Activated naive CD8-positive, alpha-beta T cell treated with anti-CD3 and anti-CD28 coated beads, Interleukin-2, amount 10 ng/mL, durations not matched to agents 7 days and 5 days (primary cell): ENCODE measurements at places on chromosomes 4 and X.
A peak's percentile ranks its signal among the peaks of the same experiment; 100 is the strongest.

DNA sequence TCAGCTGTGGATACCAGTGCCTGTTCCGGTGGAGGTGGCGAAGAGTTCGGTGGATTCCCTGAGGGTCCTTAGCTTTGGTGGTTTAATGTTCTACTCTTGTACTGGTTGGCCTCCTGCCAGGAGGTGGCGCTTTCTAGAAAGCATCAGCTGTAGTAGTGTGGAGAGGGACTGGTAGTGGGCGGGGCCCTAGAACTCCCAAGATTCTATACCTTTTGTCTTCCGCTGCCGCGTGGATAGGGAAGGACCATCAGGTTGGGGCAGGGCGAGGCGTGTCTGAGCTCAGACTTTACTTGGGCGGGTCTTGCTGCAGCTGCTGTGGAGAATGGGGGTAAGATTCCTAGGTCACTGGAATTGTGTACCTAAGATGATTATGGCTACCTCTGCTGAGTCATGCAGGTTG lies 390.3 kb downstream of the FAM47A start:
- DNase-seq: no peak
- H3K27me3 ChIP-seq: no peaks in the 10 kb centered on the region
- H3K4me3 ChIP-seq: no peak overlapping the region
- H3K4me1 ChIP-seq: no peaks in the 10 kb centered on the region
- H3K27ac ChIP-seq: no peak overlapping the region

DNA sequence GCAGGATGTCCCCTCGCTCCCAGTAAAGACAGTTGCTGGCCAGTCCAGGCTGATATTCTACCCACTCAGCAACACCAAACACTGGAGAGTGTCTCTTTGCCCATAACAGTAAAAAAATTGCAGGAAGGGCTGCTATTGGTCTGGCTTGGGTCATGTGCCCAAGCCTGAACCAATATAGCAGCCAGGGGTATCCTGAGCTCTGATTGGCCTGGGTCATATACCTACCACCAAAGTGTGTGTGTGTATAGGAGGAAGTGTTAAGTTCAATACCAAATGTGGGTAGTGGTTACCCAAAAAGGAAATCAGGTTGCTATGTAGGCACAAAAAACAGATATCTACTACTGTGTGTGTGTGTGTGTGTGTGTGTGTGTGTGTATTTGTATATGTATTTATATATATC lies 373.2 kb downstream of the BCOR start:
- H3K36me3 ChIP-seq: peaks cover 2% of the 10 kb centered on the region
- H3K4me3 ChIP-seq: no peak overlapping the region
- peaks cover 14% of the 10 kb centered on the region for H3K27me3 ChIP-seq
- no peak overlapping the region for H3K27ac ChIP-seq
- H3K4me1 ChIP-seq: peaks cover 5% of the 10 kb centered on the region
- DNase-seq: no peak

DNA sequence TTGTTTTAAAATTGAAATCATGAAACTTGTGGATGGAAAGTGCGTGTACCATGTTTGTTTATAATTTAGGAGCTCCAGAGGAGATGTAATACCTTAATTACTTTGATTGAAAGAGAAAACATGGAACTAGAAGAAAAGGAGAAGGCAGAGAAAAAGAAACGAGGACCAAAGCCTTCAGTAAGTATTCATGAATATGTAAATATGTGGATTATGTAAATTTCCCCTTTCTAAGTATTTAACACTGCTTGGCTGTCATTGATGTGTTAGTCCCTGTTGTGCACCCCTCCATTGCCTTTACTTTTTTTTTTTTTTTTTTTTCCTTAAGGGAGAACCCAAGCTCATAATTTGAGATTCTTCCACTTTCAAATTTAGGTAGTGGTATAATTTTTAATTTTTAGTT lies 36.4 kb downstream of the SMARCA5 start:
- no peaks in the 10 kb centered on the region for H3K27me3 ChIP-seq
- H3K36me3 ChIP-seq: peaks cover 36% of the 10 kb centered on the region
- no peak for DNase-seq

DNA sequence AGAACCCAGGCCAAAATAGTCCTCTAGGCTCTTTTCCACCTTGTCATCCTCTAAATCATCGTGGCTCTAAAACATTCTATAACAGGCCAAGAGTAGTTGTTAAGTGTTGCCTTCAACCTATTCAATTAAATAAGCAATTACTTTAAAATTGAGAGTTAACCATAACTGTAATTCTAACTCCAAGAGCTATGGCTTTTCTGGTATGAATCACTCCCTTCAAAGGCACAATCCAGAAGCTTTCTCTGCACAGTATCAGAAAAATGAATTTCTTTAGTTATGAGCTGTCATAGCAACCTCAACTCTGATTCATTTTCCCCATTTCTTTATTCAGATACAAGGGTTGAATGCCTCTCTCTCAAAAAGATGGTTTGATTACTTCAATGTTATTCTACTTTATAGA lies 21.7 kb downstream of the INPP4B start:
- H3K4me1 ChIP-seq: peaks cover 3% of the 10 kb centered on the region
- DNase-seq: no peak
- H3K27ac ChIP-seq: no peak overlapping the region
- no peak overlapping the region for H3K4me3 ChIP-seq
- peaks cover 2% of the 10 kb centered on the region for H3K36me3 ChIP-seq
- H3K27me3 ChIP-seq: peaks cover 2% of the 10 kb centered on the region

- DNase-seq: no peak
- H3K4me3 ChIP-seq: peak overlapping the region; percentile 97
- H3K27me3 ChIP-seq: no peaks in the 10 kb centered on the region
- peaks cover 25% of the 10 kb centered on the region for H3K4me1 ChIP-seq
- peak overlapping the region; percentile 98 for H3K27ac ChIP-seq
- H3K36me3 ChIP-seq: peaks cover 6% of the 10 kb centered on the region
Measured at GRCh38 chr4:87005690-87006425, 71.0 kb downstream of the AFF1 start.

- no peaks in the 10 kb centered on the region for H3K36me3 ChIP-seq
- H3K4me1 ChIP-seq: peaks cover 2% of the 10 kb centered on the region
- no peak overlapping the region for H3K27ac ChIP-seq
Measured at GRCh38 chr4:165522050-165522449, 143.2 kb downstream of the CPE start.

DNA sequence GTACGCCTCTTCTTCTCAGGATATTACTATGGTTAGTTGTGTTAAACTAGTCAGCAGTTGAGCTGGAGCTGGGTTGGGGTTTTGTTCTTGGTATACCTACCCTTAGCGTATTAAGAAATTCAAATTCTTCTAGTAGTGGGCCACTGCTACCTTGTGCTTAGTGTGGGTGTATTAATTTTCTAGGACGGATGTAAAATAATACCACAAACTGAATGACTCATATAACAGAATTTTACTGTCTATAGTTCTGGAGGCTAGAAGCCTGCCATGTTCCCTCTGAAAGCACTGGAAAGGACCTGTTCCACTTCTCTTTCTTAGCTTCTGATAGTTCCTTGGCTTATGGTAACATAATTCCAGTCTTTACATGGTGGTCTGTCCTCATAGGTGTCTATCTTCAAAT lies 1274.7 kb downstream of the ADGRL3 start:
- H3K27me3 ChIP-seq: peaks cover 2% of the 10 kb centered on the region
- DNase-seq: no peak
- H3K4me1 ChIP-seq: no peaks in the 10 kb centered on the region
- H3K4me3 ChIP-seq: no peak overlapping the region
- H3K27ac ChIP-seq: no peak overlapping the region
- no peaks in the 10 kb centered on the region for H3K36me3 ChIP-seq

DNA sequence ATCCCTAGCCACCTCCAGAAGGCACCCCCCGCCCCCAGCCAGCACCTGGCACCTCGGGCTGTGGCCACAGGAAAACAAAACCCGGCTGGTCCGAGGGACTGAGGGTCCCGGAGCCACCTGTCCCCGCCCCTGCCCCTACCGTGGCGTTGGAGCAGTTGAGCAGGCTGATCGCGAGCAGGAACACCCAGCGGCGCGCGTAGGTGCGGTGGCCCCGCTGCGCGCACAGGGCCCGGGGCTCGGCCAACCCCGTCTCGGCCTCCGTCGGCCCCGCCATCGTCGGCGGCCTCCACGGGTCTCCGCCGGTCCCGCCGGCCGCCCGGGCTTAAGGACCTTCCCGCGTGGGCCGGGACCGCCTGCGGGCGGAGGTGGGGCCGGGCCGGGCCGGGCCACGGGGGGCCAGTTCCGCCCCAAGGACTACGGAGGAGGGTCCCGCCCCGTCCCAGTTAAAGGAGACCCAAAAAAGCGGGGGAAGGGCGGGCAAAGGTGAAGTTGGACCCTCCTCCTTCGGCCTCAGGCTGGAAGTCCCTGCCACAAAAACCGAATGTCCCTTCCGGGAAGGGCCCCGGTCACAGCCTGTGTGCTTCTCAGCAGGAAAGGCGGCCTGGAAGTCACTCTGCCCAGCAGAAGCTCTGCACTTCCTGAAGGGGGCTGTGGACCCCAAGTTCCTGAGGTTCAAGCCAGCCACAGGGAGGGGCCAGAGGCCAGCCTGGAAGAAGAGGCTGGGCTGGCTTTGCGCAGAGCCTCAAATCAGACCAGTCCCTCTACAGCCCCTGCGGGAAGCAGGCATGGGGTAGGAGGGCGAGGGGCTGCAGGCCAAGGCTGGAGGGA lies at the start of gene SLC49A3:
Gene SLC49A3 (minus strand): TSS at position 298 of the 828 bp plus-strand sequence. CDS start 24 bp downstream, at position 274.
- peak; percentile 50 for DNase-seq
- H3K27ac ChIP-seq: no peak within 1 kb of the TSS
- peaks cover 4% of the 10 kb centered on the region for H3K27me3 ChIP-seq
- H3K4me3 ChIP-seq: peak within 1 kb of the TSS; percentile 35
- H3K36me3 ChIP-seq: no peaks in the 10 kb centered on the region

DNA sequence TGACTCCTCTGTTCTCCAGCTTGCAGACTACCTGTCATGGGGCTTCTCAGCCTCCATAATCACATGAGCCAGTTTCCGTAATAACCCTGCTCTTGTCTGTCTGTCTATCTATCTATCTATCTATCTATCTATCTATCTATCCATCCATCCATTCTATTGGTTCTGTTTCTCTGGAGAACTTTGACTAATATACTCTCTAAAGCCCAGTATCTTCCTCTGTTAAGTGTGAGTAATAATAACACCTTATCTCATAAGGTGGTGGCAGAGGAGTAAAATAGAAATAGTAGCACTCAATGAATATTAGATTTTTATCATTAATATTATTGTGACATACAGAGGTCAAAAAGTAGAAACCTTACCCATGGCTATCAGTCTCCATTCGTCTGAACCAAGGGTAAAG lies 177.9 kb upstream of the PGRMC2 start:
- no peaks in the 10 kb centered on the region for H3K4me1 ChIP-seq
- no peaks in the 10 kb centered on the region for H3K36me3 ChIP-seq
- H3K27ac ChIP-seq: no peak overlapping the region

GRCh38 chr4:87375719-87376291 lies 15.2 kb downstream of the HSD17B11 start:
- no peak for DNase-seq
- peaks cover 9% of the 10 kb centered on the region for H3K36me3 ChIP-seq
- H3K4me1 ChIP-seq: peaks cover 2% of the 10 kb centered on the region
- H3K27me3 ChIP-seq: no peaks in the 10 kb centered on the region
- H3K27ac ChIP-seq: no peak overlapping the region

DNA sequence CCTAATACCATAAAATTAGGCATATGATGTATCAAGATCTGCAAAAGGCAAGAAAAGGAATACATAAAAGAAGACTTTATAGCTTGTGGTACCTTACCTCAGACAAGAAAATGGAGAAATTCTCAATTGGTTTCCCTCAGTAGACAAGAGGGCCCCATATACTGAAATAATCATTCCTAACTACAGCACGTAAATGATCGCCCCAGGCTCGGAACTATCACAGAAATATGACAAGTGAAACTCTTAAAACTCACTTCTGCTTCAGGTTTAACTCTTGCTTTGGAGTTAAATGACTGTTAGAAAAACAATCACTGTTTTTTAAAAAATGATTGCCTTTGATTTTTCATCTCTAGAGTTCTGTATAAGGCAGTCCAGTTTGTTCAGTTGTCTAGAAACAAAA lies 38.6 kb upstream of the NAP1L5 start:
- peaks cover 8% of the 10 kb centered on the region for H3K36me3 ChIP-seq
- H3K4me3 ChIP-seq: no peak overlapping the region
- no peak for DNase-seq
- no peaks in the 10 kb centered on the region for H3K27me3 ChIP-seq
